T-helper 2 cell (primary cell): ENCODE measurements at places on chromosomes 11 and 22.

GRCh38 chr22:35479985-35480550 is 60.6 kb upstream of the RASD2 start:
- no peak for DNase-seq

GRCh38 chr11:47973173-47973572 is 7.2 kb upstream of the PTPRJ start:
- DNase-seq: no peak

GRCh38 chr22:47372596-47373385 is 610.3 kb downstream of the TBC1D22A start:
- DNase-seq: no peak

GRCh38 chr11:132910011-132910760 is 622.1 kb downstream of the OPCML start:
- DNase-seq: no peak

DNA sequence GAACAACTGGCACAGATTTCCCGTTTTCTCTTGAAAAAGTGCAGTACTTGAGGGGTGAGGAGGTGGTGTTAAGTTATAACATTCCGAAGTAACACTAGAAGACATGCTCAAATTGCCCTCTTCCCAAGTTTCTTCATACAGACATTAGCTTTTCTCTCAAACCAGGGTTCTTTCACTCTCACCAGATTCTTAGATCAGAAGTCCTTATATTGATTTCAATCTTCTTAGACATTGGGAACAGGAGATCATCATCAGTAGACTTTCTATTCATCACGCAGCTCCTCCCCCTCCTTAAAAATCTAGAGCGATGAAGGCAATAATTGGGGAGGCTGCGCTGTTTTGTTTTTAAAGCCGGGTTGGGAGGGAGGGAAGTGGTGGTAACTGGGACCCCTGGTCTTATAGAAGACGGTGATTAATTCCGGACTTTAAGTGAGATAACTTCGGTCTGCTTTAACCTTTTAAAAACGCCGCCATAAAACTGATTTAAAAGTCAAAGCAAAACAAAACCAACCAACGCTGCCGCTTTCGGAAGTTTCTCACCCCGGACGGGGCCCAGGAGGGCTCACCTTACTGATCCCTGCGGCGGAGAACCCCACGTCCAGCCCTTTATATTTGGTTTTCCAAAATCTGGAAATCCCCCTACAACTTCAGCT is 665 bp downstream of the USP28 start:
- DNase-seq: no peak

GRCh38 chr11:64619196-64619595 is 28.2 kb downstream of the SLC22A12 start:
- DNase-seq: no peak

DNA sequence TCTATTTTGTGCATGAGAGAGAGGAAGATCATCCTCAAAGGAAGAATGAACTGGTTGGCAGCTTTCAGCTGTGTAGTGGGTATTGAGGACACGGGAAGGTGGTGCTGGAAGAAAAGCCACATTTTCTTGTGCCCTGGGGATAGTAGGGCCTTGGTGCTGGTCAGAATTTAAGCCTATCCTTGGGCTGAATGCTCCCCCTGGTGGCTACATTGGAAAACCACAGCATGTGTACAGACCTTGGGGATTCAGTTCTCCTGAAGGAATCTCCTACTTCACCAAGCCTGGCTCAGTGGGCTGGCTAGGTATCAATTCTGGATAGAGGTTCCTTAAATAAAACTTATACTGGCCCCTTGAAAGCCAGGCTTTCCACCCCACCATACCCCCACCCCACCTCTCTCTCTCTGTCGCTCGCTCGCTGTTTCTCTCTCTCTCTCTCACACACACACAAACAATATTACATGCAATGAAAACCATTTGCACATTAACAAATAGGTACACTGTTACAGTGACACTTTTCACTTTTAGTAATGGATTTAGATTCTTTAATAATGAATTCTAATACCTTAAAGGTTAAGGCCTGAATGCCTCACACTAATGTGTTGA is 2.8 kb upstream of the OR51M1 start:
- DNase-seq: no peak

DNA sequence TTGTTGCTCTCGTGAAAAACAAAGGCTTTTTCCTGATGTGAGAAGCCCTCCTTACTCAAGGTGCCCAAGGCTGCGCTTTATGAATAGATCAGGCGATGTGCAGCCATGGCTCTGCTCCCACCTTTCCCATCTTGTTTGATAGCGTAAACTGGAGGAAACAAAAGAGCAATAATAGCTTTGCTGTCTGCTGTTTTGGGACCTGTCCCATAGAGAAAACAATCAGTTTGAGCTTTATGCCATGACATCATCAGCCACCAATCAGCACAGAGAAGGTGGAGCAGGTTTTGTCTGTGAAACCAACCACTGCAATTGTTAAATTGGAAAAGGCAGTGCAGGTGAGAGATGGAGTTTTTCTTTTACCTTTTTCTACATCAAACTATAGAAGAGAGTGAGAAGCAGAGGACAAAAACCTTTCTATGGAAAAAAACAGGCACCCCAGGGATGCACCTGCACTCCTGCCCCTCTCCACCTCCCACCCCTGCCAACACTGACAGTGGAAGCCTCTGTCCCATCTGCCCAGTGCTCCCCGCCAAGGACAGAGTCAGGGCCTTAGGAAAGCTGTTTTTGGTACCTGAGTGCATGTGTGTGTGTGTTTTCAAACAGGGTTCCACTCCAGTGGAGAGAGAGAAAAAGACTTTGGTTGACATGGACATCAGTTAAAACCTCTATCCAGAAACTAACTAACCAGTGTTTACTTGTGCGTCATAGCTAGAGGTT is 80.7 kb downstream of the MICAL3 start:
- DNase-seq: no peak

GRCh38 chr11:206526-207207 is 532 bp downstream of the BET1L start:
- DNase-seq: no peak

- no peak for DNase-seq
These were observed 60.1 kb downstream of the DCUN1D5 start for GRCh38 chr11:103031834-103032233.

DNA sequence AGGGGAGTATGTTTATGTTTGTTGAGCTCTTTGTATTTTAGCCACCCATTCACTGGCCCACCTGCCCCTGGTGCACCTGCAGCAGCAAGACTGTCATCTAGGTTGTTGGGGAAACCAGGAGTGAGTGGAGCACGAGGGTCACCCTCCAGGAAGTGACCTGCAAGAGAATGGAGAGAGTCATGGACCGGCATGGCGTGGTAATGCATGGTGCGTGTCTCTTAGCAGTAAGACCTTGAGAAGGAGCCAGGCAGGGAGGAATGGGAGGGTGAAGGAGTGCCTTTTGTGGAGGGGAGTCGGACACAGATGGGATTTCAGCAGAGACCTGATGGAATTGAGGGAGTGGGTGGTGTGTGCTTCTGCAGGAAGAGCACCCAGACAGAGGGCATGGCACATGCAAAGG is 37.9 kb downstream of the KCNQ1 start:
- no peak for DNase-seq

GRCh38 chr22:50032941-50033601 is 20.5 kb upstream of the IL17REL start:
- no peak for DNase-seq

- DNase-seq: no peak
These were observed 118.2 kb upstream of the BLID start for GRCh38 chr11:122234257-122234656.

DNA sequence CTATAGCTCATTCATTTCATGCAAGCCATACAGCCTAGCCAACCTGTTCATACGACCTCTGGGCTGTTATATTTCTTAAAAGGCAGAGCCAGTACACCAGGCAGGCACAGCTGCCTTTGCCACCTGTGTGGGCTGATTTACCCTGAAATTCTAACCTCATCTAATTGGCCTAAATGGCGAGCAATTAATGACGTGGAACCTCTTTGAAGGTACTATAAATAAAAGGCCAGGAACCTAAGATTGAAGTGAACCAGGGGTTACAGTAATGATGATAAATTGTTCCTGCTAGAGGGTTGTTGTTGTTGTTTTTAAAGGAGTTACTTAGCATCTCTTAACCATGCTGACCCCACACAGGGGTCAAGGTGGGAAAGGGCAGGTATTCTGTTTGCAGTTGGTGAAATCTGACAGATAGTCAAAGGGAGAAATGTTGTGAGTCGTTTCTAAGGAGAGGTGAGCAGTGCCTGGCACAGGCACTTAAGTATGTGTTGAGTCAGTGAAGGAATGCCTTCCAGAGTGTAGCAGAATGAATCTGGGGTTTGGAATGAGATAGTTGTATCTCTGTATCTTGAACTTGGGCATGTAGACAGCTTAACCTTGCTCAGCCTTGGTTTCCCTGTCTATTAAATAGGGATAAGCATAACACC is 213.5 kb upstream of the NAV2 start:
- no peak for DNase-seq
